ENCODE measurements at places on chromosomes 3 and 15.

DNA sequence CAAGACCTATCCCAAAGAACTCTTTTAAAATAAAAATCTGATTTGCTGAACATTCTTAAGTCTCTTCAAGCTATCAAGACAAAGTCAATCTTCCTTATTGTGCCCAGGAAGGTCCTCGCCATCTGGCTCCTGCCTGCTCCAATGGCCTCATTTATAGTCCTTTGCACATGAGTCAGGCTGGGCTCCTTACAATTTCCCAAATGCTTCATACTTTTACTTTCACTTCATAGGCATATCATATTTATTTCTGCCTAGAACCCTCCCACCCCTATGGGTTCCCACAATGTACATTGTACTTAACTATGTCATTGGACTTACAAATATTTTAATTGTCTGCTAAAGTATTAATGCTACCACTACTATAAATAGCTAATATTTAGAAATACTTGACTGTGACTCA is 9.1 kb downstream of the THRB start:
- no peak for DNase-seq

DNA sequence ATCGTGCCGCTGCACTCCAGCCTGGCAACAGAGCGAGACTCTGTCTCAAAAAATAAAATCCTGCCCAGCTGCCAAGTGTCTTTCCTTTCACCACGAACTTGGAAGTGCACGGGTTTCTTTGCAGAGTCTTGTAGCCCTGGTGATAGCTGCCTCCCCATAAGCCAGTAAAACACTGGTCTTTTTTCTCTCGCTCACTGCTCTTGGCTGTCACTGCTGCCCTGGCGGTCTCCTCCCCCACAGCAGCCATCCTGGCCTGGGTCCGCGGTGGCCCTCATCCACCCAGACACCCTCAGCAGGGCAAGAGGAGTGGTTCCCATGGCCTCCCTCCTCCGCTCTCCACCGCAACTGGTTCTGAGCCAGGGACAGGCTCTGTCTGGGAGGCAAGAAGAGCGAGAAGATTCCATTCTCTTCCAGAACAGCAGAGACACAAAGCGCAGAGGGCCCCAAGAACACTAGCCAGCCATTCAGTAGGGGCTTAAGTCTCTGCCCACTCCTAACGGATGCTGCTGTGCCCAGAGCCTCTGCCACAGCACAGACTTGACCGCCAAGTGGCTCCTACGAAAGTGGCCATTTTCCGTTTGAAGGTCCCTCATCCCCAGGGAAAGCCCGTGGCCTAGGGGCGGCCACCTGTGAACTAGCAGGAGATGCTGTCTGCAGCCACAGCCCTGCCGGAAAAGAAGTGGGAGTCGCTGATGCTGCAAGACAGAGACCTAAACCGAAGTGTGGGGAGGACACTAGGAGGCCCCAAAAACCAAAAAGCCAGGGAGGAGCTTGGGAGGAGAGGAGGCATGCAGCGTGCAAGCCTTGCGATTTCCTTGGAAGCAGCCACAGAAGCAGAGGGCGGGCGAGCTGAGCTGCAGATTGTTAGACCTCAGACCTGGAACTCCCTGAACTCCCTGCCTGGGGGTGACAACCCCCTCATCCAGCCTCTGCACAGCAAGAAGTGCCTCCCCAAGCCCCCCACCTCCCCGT is 44.1 kb downstream of the KLHL25 start:
- DNase-seq = no peak

DNA sequence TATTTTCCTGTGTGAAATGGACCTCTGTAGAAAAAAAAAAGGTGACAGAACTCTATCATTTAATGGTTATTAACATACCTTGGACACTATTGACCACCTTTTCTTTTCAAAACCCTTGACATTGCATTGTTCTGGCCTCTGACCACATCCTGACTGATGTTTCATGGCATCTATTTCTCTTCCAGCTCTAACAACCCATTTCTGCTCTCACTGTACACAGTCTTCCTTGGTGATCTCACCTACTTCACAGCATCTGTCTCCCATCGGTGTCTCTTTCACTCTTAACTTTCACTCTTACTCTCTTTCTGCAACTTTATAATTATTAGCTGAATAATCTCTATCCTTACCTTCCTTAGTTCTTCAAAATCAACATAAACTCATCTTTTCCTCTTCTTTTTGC is 217.4 kb upstream of the CD96 start:
- no peak for DNase-seq

GRCh38 chr3:122621112-122621511 is 43.7 kb downstream of the PARP15 start:
- DNase-seq = no peak

DNA sequence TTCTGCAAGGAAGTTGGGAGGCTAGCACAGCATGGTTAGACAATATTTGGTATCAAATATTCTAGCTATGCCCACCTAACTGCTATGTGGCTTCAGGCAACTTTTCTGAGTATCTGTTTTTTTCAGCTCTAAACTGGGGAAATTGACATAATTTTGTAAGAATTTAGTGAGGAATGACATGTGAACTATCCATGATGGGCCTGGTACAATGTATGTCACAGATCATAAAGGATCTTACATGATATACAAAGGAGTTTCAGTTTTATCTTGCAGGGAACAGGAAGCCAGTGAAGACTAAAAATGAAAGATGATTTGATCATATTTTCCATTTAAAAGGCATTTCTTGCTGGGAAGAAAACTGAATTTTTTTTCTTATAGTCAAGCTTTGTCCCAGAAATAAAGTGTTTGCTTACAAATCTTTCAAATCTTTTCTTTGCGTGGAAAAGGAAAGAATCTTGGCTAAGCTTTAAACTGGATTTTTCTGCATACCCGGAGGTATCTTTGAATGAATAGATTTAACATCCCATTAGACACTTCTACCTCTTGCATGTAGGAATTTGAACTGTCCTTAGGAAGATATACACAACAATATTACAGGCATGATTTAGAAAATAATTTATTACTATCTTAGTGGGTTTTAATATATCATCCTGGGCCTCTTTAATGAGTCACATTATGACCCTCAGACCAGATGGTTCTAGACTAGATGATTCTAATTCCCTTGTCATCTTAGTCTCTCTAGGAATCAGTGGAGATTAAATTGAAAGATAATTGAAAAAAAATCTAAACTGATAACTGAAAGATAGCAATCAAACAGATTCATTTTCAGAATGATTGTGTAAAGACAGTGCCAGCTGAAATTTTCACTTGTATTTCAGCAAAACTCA is 436.0 kb upstream of the THBS1 start:
- DNase-seq = no peak

GRCh38 chr3:17040322-17040989 is 155.7 kb downstream of the PLCL2 start:
- DNase-seq = no peak

- DNase-seq = no peak
Observed at GRCh38 chr3:141434255-141434654, 52.6 kb upstream of the RASA2 start.

DNA sequence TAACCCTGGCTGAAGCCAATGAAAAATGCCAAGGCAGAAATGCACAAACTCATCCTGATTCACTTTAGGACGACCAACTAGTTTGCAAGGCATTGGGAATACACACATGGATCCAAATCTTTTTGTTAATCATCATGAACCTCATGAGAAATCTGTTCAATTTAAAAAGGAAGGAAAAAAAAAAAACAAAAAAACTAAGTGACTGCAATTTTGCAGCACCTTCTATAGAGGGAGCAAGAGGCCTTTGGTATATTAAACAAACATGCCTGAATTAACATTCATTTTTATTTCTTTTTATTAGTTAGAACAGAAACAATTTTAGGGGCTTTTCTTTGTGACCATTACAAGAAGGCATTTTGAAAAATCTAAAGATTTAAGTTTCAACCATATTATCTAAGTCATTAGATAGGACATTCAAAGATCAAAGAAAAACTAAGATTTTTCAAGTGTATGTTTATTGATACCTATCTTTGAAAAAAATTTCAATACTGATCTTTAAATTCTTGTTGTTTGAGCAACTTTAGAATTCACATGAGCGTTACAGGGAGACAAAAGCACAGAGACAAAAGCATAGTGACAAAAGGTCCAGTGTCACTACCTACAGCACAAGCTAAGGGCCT is 182.4 kb downstream of the CBLB start:
- DNase-seq = no peak

DNA sequence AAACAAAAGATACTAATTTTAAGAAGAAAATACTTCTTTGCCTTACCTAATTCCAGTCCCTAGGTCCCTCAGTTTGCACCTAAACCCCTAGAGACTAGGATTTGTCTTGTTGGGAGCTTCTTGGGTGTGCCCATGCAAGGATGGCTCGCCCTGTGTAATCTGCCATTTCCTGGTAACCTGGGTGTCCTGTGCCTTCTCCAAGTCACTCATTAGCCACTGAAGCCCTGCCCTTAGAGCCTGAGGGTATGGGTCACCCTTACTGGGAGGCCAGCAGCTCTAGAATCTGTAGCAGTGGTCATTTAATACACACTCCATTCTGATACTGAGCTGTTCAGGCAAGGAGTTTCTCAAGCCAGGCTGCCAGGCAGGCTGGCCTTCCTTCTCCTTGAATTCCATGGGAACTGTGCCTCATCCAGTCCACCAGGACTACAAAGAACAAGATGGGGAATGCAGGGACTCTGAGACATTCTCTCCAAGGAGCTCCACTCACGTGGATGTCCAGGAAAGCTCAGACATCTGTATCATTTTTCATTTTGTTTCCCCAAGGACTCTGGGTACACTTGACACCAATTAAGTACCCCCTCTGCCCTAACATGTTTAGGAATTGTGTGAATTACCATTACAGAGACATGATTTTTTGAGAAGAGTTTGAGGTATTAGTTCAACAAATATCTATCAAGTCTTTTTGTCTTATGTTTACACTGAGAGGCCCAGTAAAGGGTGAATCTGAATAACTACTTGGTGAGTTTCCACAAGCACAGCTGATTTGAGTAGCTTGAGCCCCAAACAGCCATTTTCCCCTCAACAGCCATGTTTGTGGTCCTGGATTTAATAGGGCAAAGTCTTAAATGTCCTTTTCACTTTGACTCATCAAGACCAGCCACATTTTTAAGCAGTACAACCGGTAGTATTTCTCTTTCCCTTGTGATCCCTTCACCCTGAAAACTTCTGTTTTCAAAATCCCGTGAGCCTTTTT is 52.6 kb downstream of the ARNT2 start:
- no peak for DNase-seq

DNA sequence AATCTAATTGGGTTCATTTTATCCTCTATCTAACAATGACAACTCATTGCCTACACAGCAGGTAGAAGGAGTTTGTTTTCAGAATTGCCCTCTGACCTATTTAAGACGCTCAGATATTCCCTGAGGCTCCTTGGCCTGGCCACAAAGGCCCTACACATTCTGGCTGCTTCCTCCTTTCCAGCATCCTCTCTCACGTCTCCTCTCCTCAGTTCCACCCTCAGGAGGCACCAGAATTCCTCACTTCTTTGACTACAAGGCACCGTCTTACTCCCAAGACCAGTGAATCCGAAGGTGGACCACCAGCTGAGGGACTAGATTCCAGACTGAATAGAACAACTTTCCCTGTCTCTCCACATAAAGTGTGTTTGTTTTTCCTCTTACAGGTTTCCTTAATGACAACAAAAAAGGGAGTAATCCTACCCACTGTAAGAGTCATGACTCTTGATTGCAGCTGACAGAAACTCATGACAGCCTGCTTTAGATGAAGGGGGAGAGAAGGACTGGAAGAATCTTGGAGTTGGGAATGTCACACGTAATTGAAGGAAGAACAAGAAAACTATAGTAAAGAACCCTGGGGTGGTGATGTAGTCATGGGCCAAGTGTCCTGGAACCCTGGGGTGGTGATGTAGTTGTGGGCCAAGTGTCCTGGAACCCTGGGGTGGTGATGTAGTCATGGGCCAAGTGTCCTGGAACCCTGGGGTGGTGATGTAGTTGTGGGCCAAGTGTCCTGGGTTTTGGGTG is 22.0 kb upstream of the MUC20 start:
- no peak for DNase-seq

- DNase-seq = no peak
Observed at GRCh38 chr3:72579191-72579580, 269.1 kb downstream of the SHQ1 start.

DNA sequence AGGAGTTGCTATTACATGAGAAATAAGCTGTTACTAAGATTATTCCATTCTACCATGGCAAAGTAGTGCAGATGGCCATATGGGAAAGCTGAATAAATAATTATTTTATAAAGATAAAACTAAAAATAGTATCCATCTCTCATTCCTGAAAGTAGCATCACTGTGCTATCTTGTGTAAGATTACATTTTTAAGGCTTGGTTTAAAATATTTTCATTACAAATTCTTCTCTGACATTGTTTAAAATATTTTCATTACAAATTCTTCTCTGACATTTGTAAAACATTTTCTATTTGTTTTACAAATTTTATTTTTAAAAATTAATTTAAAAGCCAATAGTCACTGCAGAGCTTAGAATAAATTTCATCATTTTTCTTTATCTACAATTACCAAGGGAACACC is 665.5 kb upstream of the NAALADL2 start:
- no peak for DNase-seq

DNA sequence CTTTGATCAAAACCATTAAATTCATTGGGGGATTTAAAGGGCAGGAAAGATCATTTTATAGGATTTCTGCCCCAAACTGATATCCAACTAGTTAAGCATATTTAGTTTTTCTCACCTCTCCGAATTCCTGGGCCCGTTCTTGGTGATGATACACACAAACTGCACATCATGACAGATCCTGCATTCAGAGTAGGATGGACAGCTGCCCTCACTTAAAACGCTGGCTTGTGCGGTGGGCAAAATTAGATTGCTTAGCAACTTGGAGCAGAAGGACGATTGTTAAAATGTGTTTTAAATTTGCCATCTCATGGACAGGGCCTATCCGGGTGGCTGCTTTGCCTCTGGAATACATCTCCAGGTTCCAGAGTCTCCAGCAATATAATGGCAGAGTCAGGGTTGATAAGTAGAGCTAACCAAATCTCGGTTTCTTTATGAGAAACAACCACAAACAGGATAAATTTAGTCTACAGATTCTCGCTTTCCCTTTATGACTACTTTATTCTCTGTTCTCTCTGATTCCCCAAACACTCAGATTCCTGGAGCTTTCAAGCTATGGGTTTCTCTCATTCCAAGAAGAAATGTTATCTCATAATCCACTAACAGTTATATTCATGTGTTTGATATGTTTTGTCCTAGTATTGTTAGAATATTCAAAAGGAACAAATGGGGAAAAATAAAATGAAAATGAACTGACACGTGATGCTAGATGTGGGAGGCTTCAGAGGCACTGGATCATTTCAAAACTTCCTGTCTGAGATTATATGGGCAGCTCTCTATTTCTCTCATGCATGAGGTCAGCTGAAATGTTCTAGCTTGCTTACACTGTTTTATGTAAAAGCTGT is 1014.1 kb upstream of the SEMA6D start:
- DNase-seq = no peak

DNA sequence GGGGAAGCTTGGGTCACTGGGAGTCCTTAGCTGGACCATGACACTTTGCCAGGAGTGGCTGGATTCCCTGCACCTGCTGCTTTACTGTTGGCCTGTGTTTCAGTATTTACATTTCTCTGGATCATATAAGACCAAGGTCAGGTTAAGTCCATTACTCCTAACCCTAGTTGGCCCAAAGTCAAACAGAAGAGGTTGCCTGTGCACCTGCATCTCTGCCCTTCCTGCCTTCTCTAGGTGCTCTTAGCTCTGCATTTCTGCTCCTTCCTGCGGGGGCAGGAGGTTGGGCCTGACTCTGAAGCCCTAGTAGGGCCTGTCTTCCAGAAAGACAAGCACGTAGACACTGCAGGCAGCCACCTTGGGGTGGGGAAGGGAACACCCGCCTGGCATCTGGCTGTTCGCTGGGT is 124.3 kb downstream of the RPLP1 start:
- DNase-seq = no peak
